ENCODE measurements at places on chromosomes 13 and 19.

GRCh38 chr19:21022996-21023395, 2.5 kb downstream of the ZNF430 start:
- no peak for DNase-seq

DNA sequence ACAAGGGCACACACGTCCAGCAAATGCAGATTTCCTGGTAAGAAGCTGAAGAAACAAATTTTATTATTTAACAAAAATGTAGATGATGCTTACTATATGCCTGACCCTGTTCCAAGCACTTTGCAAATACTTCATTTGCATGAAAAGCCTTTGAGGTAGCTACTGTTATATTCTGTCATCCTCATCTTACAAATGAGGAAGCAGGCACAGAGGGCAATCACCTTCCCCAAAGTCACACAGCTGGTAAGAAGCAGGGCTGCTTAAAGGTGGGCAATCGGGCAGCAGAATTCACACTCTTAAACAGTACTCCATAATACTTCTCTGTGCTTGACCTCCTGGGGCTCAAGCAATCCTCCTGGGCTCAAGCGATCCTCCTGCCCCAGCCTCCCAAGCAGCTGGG, 18.3 kb upstream of the PNMA8C start:
- no peak for DNase-seq

DNA sequence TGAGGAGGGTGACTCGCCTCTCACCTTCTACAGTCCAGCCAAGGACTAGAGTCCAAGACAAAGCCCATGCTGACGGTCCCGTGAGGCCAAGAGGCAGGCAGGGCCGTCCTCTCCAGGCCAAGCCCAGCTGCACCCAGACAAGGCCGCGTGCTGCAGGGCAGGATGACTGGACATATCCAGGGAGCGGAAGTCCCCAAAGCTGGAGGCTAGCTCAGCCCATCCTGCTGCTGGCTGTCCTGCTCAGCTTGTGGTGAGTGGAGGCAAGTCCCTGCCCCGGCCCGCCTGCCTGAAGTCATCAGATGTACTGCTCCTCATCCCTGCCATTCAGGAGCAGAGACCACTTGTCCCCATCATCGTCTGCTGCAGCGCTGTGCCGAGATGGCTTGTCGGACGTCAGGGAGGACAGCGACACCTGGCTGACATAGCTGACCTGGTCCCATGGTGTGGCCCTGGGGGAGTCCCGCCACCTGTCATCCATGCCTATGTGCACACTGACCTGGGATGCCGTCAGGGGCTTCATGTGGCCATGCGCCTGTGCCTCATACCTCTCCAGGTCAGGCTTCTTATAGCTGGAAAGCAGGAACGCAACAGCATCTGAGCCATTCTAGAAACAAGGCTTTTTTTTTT, 72.8 kb downstream of the CCDC70 start:
- no peak for DNase-seq

GRCh38 chr19:35789195-35789977, 14.0 kb downstream of the ARHGAP33 start:
- no peak for DNase-seq

DNA sequence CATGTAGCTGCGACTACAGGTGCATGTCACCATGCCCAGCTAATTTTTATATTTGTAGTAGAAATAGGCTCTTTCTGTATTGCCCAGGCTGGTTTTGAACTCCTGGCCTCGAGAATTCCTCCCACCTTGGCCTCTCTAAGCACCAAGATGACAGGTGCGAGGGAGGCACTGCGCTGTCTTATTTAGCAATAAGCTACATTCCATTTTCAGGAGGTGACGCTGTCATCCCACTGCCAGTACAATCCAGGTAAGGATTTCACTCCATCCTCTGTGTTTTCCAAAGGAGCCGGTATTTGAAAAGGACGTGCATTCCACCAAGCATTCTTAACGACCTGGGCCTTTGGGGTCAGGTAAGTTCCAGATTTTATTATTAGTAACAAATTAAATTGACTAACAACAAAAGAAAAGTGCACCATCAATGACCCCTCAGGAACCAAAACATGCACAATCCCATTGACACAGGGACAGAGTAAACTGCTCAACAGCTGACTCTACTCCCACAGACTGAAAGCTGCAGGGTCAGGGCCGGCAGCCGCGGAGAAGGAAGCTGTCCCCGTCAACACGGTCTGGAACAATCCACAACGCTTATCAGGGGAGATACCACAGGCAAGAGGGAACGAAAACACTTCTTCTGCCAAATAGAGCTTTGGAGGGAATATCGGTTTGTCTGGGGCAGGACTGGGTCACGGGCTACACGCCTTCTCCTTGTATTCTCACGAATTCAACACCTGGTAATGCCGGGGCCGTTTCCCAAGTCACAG, 82.8 kb downstream of the INSR start:
- no peak for DNase-seq

- no peak for DNase-seq
These were observed 207.0 kb downstream of the NALCN start for GRCh38 chr13:101209206-101209893.

DNA sequence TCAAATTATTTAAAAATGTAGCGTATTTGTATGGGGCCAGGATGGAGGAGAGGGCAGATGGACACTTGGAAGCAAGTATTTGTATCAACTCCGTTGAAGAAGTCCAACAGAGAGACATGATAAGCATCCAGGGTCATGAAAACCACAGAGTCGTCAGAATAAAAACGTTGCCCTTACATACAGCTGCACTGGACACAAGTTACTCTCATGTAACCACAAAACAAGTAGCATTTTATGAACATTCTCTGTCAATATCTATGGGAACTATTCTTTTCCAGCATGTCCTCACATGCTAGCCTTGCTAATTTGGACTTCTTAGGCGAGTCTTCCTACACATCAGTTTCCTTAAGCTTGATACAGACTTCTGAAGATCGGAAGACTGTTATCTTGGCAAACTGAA, 35.0 kb downstream of the EFNB2 start:
- no peak for DNase-seq

DNA sequence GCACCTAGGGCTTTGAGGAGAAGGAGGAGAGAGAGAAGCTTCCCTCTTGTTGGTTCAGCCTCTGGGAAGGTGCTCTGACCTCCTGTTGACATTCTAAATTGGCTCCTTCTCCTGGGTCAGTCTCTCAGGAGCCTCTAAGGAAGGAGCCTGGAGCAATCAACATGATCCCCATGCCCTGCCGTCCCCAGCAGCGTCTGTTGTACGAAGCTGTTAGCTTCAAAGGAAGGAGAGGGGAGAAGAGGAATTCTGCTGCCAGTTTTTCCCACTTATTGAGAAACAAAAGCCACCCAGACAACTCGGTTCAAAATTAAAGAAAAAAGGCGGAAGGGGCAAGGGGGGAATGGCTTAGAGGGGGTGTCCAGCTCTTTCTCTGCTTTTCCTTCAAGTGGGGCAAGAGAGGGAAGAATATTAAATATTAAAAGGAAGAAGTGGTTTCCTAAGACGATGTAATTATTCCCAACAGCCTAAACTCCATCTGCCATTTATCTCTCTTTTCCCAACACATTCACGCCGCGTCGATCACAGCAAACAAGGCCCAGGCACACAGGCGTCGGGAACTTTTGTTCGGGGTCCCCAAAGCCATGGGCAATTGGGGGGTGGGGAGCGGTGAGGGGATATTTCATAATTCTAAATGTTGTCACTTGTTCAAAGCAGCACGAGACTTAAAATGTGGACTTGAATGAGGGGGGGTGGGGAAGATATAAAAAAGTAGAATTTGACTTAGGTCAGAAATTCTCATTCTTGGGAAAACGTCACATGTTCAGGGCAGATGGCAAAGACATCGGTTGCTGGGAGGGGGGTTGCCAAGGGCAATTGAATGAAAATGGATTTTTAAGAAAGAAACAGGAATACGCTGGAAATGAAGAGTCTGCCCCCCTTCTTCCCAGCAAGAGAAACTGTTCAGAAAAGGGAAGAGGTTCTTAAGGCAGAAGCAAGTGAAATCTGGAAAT, 116.8 kb upstream of the CACNA1A start:
- peak; percentile 40 for DNase-seq

DNA sequence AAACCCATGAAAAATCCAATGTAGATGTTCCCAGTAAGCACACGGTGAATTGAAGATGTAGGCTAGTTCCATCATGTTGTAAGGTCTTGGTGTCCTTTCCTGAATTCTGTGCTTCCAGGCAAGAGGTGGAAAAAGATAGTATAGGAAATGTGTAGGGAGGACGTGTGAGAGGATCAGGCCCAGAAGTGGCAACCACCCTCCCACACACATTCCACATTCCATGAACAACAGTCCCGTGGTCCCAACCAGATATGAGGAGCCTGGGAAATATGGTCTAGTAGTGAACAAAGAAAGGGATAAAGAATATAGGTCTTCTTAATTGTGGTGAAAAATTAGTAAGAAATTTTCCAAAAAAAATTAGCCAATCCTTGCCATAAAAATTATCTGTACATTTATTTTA, 1254.2 kb upstream of the SLC10A2 start:
- no peak for DNase-seq

DNA sequence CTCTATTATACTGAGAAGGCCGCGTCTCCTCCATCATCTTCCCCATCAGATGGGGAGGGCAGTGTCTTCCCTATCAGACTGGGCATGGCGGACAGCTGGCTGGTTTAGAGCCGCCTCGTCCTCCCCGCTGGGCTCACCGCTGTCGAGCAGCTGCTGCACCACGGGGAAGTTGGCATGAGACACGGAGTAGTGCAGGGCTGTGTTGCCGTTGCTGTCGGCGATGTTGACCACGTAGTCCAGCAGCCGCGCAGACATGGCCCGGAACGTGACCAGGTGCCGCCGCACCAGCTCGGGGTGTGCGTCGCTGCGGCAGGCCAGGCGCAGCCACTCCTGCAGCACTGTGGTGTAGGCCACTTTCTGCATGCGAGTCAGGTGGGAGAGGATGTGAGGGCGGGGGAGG, 18.8 kb upstream of the SPC24 start:
- no peak for DNase-seq

DNA sequence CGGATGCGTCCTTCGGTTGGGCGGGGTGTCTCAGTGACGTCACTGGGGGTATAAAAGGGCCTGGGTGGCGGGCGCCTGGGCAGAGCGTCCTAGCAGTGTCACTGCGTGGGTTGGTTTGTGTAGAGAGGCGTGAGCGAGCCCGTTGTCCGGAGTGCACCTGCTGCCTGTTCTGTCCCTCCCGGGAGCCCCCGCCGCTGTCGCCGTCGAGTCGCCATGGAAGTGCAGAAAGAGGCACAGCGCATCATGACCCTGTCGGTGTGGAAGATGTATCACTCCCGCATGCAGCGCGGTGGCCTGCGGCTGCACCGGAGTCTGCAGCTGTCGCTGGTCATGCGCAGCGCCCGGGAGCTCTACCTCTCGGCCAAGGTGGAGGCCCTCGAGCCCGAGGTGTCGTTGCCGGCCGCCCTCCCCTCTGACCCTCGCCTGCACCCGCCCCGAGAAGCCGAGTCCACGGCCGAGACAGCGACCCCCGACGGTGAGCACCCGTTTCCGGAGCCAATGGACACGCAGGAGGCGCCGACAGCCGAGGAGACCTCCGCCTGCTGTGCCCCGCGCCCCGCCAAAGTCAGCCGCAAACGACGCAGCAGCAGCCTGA, 2.9 kb downstream of the IER2 start:
- peak; percentile 92 for DNase-seq

- DNase-seq, result peak; percentile 83
These were observed 44.5 kb downstream of the RFX2 start for GRCh38 chr19:6065685-6066374.

DNA sequence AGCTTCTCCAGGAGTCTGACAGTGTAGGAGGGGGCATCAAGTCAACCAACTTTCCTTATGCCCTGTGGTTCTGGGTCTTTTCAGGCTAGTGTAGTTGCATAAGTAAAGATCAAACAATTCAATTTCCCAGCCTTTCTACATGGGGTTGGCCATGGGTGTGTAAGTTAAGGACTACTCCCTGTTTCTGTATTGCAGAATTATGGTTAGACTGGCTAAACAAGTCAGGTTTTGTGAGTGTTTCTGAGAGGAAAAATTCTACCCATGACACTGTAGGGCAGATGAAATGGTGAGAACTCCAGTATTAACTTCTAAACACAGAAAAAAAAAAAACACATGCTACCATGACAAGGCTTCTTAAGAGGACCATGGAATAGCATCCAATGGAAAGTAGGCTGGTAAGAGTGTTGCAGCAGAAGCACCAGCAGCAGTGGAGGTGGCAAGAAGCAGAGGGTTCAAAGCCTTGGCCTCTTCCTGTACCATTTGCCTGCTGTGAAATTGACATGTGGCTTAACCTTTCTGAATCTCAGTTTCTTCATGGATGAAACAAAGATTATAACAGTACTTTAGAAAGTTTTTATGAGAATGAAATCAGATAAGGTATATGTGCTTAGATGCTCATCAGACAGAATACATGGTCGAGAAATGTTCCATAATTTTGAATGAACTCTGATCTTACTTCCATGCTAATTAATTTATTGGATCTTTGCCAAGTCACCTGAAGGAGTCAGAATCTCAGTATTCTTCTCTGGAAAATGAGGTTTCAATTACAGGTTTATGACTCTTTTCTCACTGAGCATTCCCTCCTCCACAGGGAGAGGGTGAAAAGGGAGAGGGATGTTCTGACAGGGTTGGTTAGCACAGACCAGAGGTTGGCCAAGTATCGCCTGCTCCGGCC, 11.4 kb upstream of the SCEL start:
- DNase-seq, result no peak

GRCh38 chr19:1979642-1980041, 35.9 kb downstream of the BTBD2 start:
- DNase-seq, result no peak

DNA sequence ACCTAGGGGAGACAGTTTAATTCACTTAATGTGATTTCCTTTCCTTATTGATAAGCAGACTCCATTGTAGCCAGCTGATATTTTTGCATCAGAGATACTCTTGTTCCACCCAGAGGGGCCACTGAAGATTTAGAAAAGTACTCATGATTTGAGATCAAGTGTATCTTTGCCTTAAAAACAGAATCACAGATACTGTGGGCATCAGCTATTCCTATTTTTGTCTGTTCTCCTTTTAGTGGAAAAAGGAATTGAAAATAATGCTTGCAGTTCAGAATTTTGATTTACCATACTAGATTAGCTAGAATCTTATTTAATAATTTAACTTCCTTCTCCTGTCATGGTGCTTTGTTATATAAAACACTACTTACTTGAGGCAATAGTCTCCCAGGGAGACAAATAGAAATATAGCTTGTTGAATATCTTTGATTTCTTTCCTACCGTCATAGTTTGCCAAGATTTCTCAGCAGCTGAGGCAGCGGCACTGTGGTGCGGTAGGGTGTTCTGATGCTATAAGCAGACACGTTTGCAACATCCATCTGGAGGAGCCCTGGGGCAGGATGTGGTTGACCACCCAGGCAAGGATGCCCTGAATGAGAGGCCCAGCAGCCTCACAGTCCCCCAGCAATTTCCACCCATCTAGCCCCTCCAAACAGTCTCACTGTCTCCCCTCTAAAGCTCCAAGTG, 47.0 kb upstream of the RAP2A start:
- no peak for DNase-seq

DNA sequence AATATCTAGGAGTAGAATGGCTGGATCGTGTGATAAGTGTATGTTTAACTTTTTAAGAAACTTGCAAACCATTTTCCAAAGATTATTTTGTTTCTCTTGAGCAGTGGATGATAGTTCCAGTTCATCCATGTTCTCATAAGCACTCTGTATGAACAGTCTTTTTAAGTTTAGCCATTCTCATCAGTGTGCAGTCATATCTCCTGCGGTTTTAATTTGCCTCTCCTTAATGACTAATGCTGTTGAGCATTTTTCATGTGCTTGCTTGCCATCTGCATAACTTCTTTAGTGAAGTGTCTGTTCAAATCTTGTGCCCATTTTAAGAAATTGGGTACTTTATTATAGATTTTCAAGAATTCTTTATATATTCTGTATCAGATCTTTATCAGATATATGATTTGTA, 58.6 kb downstream of the WASF3 start:
- DNase-seq, result no peak

- DNase-seq, result no peak
These were observed 25.4 kb upstream of the C13orf42 start for GRCh38 chr13:51136276-51136980.

GRCh38 chr19:756236-756635, 5.3 kb downstream of the MISP start:
- DNase-seq, result no peak
